ENCODE measurements at places on chromosomes 7 and 10.

DNA sequence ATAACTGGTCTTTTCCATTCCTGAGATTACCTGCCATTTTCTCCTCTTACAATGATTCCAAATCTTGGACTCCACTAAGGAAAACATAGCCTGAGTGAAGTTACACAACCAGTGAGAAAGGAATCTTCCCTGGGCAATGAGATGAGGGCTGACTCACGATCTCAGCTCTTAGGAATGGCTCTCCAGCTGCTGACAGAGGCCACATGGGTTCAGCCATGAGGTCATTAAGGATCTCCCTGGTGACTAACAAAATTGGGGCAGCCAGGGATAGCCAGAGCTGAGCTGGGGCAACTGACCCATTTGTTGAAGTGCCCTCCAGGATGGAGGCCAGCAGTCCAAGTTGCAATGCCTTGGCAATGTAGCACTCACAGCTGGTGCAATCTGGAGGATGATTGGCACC is 78.7 kb upstream of the MKLN1 start:
- peaks cover 10% of the 10 kb centered on the region for H3K27me3 ChIP-seq
- H3K4me3 ChIP-seq: no peak overlapping the region
- H3K27ac ChIP-seq: no peak overlapping the region
- H3K36me3 ChIP-seq: no peaks in the 10 kb centered on the region
- H3K4me1 ChIP-seq: peaks cover 4% of the 10 kb centered on the region
- no peak for DNase-seq

DNA sequence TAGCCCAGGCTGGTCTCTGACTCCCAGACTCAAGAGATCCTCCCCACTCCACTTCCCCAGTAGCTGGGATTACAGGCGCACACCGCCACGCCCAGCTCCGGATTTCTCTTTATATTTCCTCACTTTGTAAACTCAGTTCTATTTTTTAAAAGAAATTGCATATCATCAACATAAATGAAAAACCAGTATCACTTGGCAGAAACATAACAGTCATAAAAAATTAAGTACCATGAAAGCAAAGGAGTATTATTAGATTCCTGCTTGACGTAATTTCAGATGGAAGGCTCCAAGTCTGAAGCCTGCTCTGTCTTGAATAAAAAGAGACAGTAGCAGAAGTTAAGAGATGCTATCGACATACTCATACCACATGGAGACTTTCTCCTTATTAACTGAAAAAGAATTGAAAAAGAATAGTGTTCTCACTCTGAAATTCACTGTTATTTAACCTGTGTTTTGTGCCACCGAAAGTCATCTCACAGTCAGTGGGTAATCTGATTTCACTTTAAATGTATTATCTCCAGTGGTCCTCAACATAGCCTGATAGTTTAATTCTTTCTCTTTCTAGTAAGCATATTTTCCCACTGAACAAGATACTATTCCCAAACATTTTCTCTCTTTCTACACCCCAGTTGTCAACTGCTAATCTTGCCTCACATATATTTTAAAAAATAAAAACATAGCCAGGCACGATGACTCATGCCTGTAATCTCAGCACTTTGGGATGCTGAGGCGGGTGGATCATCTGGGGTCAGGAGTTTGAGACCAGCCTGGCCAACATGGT is 40.3 kb upstream of the ADRB1 start:
- no peak overlapping the region for H3K4me3 ChIP-seq
- no peak for DNase-seq
- H3K27me3 ChIP-seq: peaks cover 64% of the 10 kb centered on the region
- no peak overlapping the region for H3K27ac ChIP-seq
- peaks cover 2% of the 10 kb centered on the region for H3K4me1 ChIP-seq

GRCh38 chr10:12719365-12719764 is 282.1 kb downstream of the CCDC3 start:
- H3K36me3 ChIP-seq: peaks cover 5% of the 10 kb centered on the region
- DNase-seq: no peak
- H3K4me1 ChIP-seq: peaks cover 26% of the 10 kb centered on the region
- no peaks in the 10 kb centered on the region for H3K27me3 ChIP-seq
- no peak overlapping the region for H3K4me3 ChIP-seq

DNA sequence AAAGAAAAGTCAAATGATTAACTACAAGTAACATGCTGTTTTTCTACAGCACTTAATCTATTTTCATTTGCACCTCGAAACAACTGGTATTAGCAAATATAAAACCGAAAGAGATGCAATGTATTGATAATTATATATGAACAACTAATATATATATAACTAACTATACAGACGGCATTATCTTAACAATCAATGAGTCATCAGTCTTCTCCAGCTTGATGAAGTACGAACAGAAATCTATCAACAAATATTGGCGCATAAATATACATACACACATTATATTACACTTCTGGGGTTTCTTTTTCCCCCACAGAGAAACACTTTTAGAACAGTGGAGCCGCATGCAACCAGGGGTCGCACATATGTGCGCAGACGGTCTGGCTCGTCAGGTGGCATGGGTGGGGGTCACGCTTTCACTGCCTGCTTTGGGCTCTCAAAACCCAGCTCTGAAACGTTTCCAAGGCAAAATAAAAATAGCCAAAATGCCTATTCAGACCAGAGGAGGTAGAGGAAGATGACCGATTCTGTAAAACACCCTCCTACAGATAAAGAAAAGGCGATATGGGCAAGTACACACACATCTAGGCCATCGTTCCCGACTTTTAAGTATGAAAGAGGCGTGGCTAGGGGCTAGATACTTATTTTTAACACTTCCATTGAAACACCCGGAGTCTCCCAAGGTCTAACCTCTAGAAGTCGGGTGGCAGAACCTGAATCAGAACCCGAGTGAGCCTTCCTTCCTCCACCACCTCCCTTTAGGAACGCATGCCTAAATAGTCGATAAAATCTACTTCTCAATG is 1.7 kb downstream of the ARHGAP12 start:
- DNase-seq: no peak
- H3K4me3 ChIP-seq: peak overlapping the region; percentile 83
- H3K4me1 ChIP-seq: peaks cover 45% of the 10 kb centered on the region
- peaks cover 18% of the 10 kb centered on the region for H3K27me3 ChIP-seq

- no peak overlapping the region for H3K27ac ChIP-seq
- H3K36me3 ChIP-seq: no peaks in the 10 kb centered on the region
- no peak for DNase-seq
- H3K27me3 ChIP-seq: peaks cover 6% of the 10 kb centered on the region
Measured at GRCh38 chr7:114656466-114656865, 241.9 kb downstream of the FOXP2 start.

GRCh38 chr10:67925449-67926005 is 41.1 kb downstream of the SIRT1 start:
- peaks cover 32% of the 10 kb centered on the region for H3K36me3 ChIP-seq
- H3K27ac ChIP-seq: no peak overlapping the region
- H3K4me3 ChIP-seq: no peak overlapping the region
- no peaks in the 10 kb centered on the region for H3K27me3 ChIP-seq
- no peaks in the 10 kb centered on the region for H3K4me1 ChIP-seq

DNA sequence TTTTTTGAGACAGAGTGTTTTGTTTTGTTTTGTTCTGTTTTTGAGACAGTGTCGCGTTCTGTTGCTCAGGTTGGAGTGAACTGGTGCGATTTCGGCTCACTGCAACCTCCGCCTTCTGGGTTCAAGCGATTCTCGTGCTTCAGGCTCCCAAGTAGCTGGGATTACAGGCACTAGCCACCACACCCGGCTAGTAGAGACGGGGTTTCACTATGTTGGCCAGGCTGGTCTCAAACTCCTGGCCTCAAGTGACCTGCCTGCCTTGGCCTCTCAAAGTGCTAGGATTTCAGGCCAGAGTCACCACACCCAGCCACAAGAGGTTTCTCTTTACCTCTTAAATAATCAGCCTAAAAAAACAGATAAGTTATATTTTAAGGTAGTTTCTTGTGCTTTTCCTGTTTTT is 8.7 kb upstream of the ARHGAP12 start:
- no peak overlapping the region for H3K27ac ChIP-seq
- peaks cover 15% of the 10 kb centered on the region for H3K27me3 ChIP-seq
- H3K4me3 ChIP-seq: no peak overlapping the region
- no peaks in the 10 kb centered on the region for H3K4me1 ChIP-seq

- peaks cover 100% of the 10 kb centered on the region for H3K36me3 ChIP-seq
- no peak for DNase-seq
- H3K4me3 ChIP-seq: peak overlapping the region; percentile 66
- peak overlapping the region; percentile 87 for H3K27ac ChIP-seq
Measured at GRCh38 chr10:62062028-62062427, 160.5 kb downstream of the ARID5B start.
